Aorta (tissue), 5 donors: ENCODE measurements at places on chromosomes 4 and X. TPM values are rescaled to one million over a fixed set of nuclear protein-coding genes. Genes with fewer than 3 reads are reported as not detected.

Gene IL13RA2
- total RNA-seq: 13.8 TPM

- no peak overlapping the region for H3K4me3 ChIP-seq
- no peaks in the 10 kb centered on the region for H3K36me3 ChIP-seq
- no peaks in the 10 kb centered on the region for H3K27me3 ChIP-seq
- no peak for DNase-seq
- H3K27ac ChIP-seq: no peak overlapping the region
Measured at GRCh38 chrX:78024349-78025059, 55.1 kb upstream of the PGAM4 start.

- no peaks in the 10 kb centered on the region for H3K4me1 ChIP-seq
- H3K27me3 ChIP-seq: no peaks in the 10 kb centered on the region
- no peak overlapping the region for H3K4me3 ChIP-seq
- H3K36me3 ChIP-seq: no peaks in the 10 kb centered on the region
- no peak for DNase-seq
Measured at GRCh38 chr4:111323496-111323895, 700.6 kb upstream of the PITX2 start.

Gene ERVMER34-1
- 0.36 TPM for total RNA-seq

GRCh38 chr4:176241703-176242102, 27.3 kb downstream of the ASB5 start:
- no peaks in the 10 kb centered on the region for H3K4me1 ChIP-seq
- H3K36me3 ChIP-seq: no peaks in the 10 kb centered on the region
- DNase-seq: no peak
- H3K4me3 ChIP-seq: no peak overlapping the region
- H3K27ac ChIP-seq: no peak overlapping the region

Gene ADH4
- not detected for total RNA-seq

GRCh38 chr4:147640331-147640730, 23.1 kb downstream of the TMEM184C start:
- no peak for DNase-seq
- no peak overlapping the region for H3K27ac ChIP-seq
- no peaks in the 10 kb centered on the region for H3K4me1 ChIP-seq
- H3K27me3 ChIP-seq: no peaks in the 10 kb centered on the region
- H3K36me3 ChIP-seq: no peaks in the 10 kb centered on the region
